OCI-M1 (cell line): ENCODE measurements at places on chromosomes 6 and 20.

GRCh38 chr6:52560462-52560861 is 16.4 kb downstream of the TRAM2 start:
- DNase-seq = no peak

GRCh38 chr20:50272724-50273446 is 82.3 kb downstream of the CEBPB start:
- DNase-seq = no peak

GRCh38 chr6:159193923-159194322 is 24.7 kb downstream of the FNDC1 start:
- no peak for DNase-seq

- no peak for DNase-seq
These were observed 233.5 kb downstream of the DHX35 start for GRCh38 chr20:39195582-39196021.

DNA sequence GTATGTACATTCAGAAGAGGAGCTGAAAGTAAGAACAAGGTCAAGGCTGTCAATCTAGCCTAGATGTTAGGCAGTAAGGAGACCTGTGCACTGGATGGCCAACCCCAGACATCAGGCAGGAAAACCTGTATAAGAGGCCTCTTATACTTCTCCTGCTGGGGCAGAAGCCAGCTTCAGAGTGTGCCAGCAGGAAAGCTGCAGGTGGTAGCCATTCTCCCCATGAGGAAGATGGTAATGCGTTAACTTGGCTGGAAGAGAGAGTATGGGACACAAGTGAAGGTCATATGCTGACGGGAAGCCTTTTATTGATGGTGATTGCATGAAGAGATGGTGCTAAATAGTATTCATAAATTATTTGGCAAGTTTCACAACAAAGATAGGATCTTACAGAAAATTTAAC is 20.6 kb downstream of the NHLRC1 start:
- no peak for DNase-seq

DNA sequence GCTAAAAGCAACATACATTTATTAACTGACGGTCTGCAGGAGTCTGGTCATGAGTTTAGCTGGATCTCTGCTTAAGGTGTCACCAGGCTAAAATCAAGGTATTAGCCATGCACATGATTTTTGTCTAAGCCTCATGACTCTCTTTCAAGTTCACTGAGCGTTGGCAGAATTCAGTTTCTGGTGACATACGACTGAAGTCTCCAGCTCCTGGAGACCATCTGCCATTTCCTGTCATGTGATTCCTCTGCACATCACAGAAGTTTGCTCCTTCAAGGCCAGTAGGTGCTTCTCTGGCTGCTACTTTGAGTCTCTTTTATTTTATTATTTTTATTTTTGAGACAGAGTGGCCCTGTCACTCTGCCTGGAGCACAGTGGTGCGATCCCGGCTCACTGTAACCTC is 148.4 kb upstream of the EYA4 start:
- no peak for DNase-seq

DNA sequence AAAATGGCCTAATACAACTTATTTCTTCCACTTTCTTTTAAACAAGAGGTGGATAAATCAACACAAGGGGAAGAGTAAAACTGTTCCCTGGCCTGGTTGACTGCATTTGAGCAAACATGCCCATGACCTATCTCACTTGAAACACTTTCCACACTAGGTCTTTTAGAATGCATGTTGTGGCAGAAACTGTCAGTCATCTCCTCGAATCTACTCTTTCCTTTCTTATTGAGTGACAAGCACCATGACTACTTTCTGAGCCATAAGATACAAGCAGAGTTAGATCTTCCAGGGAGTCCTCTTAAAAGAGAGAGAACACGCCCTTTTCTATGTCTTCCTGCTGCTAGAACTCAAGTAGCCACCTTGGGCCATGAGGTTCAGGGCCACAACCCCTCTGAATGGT is 66.5 kb downstream of the PTPRT start:
- no peak for DNase-seq

DNA sequence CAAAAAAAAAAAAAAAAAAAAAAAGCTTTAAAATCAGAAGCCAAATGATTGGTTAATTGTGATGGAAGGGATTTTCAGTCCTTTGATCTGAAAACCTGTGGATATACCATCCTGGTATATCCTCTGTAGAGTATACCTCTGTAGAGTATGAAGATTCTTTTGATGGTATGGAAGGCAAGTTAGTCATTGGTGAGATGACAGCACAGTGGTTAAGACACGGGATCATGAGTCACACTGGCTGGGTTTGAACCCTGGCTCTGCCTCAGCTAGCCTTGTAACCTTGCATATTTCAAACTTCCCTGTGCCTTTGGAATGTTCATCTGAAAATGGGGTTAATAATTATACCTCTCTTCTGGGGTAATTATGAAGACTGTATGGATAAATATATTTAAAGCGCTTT is 179.3 kb downstream of the CARMIL1 start:
- DNase-seq = peak; percentile 64

GRCh38 chr6:152096863-152097496 is 289.5 kb downstream of the ESR1 start:
- DNase-seq = no peak

GRCh38 chr6:46746696-46747095 is at the start of gene ANKRD66:
TSS of gene ANKRD66 (plus strand) at chr6:46746933. CDS start at chr6:46751949, 5,016 bp downstream.
- DNase-seq = no peak

GRCh38 chr6:53342217-53342616 is 6.5 kb downstream of the ELOVL5 start:
- DNase-seq = no peak

DNA sequence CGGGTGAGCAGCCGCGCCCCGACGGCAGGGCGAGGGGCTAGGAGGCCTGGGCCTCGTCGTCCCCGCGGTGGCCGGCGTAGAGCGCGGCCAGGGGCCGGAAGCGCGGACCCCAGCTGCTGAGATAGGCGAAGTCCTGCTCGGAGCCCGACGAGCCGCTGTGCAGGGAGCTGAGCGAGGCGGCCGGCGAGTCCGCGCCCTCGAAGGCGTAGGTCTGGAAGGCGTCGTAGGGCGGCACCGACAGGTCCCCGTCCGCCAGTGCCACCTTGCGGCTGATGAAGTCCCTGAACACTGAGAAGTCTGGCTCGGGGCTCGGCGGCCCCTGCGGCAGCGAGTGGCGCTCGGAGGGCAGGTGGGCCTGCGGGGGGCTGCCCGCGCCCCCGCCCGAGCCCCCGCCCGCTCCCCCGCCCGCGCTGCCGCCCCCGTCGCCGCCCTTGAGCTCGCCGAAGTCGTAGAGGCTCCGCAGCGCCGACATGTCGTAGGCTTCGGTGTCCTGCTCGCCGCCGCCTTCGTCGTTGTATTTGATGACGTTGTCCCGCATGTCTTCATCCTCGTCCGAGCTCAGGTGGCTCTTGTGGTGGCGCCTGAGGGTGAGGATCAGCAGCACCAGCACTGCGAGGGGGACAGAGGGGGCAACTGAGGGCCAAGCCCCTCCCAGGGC is 56.5 kb downstream of the CD40 start:
- DNase-seq = peak; percentile 49

DNA sequence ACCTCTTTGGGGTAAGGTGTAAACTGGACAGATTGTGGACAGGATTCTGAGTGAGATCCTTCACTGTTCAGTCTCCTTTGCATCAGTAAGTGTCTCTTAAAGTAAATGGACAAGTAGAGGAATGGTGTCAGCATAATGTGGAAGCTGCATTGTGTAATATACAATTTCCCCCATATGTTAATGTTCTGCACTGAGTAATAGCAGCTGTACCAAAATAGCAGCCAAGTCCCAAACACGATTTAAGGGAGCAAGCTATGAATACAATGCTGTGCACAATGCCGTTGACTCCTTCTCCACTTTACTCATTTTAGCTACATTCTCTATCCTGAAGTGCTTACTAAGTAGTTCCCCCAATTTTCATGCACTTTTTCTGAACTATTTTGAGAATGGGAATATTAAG is 21.1 kb upstream of the TRIM26 start:
- DNase-seq = no peak

DNA sequence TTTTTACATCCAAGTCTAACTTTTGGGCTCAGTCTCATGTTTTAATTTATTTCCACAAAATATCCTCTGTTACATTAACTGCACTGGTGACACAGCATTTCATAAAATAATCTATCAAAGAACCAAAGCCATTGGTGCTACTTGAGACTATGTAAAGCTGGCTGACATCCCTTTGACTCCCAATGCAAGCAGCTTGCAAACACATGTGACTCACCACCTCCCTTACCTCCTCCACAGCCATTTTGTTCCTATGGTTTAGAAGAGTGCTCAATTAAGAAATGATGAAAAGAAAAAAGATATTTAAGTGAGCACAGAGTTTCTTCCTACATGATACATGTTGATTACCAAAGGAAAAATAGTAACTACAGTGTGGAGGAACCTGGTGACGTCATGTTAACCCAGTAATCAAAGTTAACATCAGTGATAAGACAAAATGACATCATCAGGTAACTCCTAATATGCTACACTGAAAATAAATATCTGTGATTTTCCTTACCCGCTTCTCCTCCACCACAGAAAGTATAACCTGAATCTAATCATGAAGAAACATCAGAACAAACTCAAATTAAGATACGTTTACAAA is 53.3 kb upstream of the LGSN start:
- DNase-seq = peak; percentile 12

GRCh38 chr6:79742030-79742429 is 110.9 kb downstream of the SH3BGRL2 start:
- DNase-seq = no peak

DNA sequence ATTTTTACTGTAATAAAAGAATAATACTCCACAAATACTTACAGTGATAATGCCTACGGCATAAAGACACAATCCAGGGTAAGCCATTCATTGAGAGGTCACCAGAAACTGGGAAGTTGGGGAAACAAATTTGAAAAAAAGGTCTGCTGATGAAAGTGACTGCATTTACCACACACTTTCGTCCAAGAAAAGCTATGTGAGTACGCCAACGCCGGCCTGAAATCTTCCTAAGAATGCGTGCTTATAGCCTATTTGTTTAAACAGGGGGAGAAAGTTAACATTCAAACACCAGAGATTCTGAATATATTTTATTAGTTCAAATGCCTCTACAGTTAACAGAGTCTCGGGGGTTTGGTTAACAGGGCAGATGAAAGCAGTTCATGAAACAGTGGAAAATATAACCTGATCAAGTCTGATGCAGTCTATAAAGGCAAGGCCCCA is 657 bp upstream of the LTV1 start:
- DNase-seq = no peak

DNA sequence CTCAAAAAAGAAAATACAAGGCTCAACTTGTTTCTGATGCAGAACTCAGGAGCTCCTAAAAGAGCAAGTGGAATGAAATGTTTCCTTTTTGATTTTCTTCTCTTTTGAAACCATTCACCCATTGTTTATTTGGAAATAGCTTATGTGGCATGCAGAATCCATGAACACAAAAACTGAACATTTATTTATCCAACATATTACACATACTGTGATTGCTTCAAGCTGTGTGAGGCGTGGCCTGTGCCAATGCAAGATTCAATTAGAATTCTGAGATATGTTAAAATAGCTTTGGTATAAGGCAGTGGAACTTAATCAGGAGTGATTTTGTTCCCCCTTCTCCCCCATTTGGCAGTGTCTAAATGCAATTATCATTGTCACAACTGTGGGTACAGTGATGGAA is 45.9 kb upstream of the CARMIL1 start:
- no peak for DNase-seq

- no peak for DNase-seq
These were observed 366.0 kb downstream of the THBS2 start for GRCh38 chr6:168887621-168888020.

- no peak for DNase-seq
These were observed 45.9 kb upstream of the PXDC1 start for GRCh38 chr6:3797231-3798054.

DNA sequence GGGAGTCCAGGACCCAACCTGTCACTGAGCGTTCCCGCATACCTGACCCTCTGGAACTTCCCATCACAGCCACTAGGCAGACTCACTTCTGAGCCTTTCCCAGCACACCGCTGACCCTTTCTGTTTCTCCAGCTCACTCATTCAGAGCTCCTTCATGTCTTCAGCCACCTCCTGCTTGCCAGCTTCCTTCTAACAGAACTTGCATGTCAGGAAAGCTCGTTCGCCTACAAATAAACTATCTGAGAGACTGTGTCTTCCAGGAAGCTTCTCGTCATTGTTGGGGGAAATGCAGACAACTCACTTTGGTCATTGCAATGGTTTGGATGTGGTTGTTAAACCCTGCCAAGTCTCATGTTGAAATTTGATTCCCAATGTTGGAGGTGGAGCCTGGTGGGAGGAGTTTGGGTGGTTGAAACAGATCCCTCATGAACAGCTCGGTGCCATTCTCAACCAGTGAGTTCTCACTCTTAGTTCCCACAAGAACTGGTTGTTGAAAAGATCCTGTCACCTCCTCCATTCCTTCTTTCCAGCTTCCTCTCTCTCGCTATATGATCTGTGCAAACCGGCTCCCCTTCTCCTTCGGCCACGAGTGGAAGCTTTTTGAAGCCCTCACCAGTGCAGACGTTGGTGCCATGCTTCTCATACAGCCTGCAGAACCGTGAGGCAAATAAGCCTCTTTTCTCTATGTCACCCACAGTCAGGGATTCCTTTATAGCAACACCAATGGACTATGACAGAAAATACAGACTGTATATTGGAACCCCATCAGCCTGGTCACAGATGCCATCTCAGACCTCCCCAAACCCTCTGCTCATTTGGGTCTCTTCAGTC is 1.4 kb upstream of the MUC21 start:
- DNase-seq = peak; percentile 70

DNA sequence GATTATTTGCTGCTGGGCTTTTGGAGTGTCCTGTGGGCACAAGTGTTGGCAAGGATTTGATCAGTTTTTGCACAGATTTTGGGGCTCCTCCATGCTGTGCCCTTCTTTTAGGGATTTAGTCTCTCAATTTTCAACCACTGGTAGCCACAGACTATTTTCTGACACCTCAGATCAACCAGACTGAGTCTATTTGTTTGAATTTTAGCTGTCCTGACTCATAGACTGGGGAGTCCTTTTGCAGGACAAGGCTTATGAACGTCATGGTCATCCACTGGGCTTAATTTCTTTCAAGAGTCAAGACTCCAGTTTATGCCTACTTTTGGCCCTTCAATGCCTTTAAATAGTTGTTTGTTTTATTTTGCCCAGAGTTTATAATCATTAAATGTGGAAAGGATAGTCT is 59.3 kb downstream of the BCKDHB start:
- no peak for DNase-seq

- DNase-seq = peak; percentile 1
These were observed 175.8 kb upstream of the GGTLC1 start for GRCh38 chr20:24164360-24164759.

- DNase-seq = peak; percentile 4
These were observed 189.3 kb downstream of the PREX1 start for GRCh38 chr20:48638546-48638945.

GRCh38 chr20:48471759-48472408 is 355.9 kb downstream of the PREX1 start:
- DNase-seq = no peak

DNA sequence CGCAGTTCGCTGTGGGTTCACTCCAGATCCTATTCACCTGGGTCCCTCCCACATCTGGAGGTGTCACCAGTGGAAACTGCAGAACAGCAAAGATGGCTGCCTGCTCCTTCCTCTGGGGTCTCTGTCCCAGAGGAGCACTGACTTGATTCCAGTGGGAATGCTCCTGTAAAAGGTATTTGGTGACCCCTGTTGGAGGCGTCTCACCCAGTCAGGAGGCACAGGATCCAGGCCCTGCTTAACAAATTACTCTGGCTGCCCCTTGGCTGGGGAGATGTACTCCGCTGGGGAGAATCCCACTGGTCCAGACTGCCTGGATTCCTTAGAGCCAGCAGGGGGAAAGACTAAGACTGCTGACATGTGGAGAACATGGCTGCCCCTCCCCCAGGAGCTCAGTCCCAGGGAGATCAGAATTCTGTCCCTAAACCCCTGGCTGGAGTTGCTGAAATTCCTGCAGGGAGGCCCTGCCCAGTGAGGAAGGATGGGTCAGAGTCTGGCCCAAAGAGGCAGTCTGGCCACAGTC is 483.0 kb downstream of the CBLN4 start:
- no peak for DNase-seq

GRCh38 chr20:43940518-43941225 is 26.0 kb downstream of the TOX2 start:
- no peak for DNase-seq
